CD4-positive, alpha-beta T cell treated with Interleukin-17A for 1 hour (primary cell): ENCODE measurements at places on chromosomes 6 and 20.

DNA sequence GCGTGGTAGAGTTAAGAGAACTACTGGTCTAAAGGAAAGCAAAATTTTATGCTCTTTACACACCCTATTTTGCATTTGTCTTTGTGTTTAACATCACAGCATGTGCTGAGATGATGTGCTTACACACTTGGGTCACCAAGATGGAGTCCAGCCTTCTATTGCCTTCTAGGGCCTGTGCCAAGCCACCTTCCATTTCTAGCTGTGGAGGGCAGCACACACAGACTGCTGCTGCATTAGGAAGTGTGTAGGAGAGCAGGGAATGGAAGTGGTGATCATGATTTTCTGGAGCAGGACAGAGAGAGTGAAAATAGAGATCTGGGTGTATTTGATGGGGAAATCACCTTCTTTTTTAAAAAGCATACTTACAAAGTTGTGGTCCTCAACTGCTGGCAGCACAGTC, 191.6 kb downstream of the SOX4 start:
- no peak for DNase-seq

DNA sequence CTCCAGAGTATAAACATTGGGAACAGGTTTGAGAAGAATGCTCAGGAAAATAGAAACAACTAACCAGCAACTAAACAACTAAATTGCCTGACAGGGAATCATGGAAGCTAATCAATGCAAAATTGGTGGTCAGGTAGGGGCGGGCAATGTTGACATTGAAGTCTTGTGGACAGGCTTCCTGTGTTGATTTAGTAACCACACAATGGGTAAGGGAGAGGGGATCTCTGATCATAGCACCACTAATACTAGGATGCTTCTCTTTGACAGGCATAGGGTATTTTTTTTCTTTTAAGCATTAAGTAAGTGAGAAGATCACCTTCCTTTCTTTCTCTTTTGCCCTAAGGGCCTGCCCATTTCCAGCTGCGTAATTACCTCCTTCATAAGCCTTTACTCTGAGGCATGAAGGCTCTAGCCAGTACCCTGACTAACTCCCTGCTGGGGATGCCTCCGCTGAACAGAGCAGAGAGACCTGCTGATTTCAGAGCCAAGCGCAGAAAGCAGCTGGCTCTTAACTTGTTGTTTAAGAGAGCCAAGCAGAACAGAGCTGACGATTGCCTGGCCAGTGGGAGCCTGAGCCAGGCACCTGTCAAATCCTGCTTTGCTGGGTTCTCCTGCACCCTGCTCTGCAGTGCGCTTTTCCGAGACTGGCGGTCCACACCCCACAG, 118.7 kb downstream of the BMP2 start:
- no peak for DNase-seq

DNA sequence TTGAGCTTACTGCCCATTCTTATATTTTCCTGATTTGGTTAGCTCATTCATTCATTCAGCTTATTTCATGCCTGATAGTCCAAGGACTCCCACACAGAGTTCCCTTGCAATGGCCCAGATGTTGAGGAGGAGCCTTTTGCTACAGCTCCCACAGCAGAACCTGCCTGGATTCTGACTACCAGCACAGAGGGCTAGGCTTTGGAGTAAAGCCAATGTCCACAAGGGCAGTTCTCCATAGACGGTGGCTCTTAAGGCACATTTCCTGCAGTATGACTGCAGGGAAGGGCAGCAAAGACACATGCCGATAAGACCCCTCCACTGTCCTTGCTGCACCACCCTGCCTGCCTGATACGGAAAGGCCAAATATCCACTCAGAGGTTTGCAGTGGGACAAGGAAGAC, 112.3 kb upstream of the SYNDIG1 start:
- no peak for DNase-seq

DNA sequence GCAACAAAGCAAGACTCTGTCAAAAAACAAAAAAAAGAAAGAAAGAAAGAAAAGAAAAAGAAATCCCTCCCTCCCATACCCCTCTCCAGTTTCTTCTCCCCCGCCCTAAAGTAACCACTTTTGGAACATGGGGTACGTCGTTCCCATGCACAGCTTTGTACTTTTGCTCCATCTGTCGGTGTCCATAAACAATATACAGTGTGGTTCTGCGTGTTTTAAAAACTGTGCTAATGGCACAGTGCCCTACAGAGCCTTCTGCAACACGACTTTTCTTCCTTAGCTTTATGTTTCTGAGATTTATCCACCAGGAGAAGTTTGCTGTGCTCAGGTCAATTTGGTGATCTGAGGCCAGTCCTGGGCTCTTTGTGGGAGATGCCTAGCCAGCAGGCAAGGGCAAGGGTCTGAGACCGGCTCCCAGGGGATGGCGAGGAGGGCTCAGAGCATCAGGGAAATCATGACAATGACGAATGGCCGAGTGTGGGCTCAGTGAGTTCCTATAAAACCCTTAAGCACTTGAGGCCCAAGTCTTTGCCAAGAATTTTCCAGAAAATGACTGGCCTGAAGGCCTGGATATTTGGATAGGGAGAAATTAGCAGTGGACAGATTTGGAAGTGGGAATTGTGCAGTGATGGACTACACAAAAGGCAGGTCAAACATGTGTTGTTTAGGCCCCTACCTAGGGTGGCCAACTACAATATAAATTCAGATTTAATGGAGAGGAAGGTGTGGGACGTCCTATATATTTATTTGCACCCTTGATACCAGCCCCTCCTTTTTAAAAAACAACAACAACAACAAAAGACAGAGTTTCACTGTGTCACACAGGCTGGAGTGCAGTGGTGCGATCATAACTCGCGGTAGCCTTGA, 1.9 kb upstream of the BCAS4 start:
- DNase-seq: no peak

DNA sequence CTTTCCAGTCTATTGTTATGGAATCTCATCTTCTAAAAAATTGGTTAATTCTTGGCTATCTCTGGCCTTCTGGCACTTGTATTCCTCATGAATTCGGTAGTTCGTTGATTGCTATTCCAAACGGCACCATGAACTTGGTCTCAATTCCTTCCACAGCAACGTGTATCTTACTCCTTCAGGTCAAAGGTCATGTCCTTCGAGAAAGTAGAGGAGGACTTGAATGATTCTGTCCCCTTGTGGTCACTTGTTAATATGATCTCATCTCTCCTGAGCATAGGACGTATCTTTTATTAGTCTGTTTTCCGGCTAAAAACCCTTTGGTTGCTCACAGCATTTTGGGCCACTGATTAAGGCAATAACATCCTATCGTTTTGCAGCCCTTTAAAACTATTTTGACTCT, 9.4 kb downstream of the TLDC2 start:
- no peak for DNase-seq

DNA sequence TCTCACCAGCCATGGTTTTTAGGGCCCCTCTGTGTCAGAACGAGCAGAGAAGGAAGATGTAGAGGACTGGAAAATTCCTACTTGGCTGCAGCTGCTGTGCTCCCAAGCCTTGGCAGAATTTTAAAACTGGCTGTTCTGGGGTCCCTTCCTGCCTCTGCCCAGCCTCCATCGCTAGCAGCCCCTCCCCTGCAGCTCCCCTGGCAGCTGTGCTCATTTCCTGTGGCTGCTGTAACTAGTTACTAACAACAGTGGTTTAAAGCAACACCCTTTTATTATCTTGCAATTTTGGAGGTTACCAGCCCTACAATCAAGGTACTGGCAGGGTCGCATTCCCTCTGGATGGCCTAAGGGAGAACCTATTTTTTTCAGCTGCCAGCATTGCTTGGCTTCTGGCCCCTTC, 3.7 kb upstream of the CST11 start:
- DNase-seq: peak; percentile 55

DNA sequence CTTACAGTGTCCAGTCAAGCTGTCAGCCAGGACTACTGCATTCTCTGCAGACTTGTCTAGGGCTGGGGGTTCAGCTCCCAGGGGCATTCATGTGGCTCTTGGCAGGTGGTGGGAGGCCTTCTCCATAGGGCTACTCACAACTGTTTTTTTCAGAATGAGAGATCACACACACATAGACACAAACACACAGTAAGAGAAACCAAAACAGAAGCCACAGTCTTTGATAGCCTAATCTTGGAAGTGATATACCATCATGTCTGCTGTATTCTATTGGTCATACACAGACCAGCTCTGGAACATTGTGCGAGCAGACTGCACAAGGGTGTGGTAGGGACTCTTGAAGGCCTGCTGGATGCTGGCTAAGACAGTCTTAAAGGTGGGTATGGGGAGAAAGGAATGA, 13.5 kb downstream of the TMEM170B start:
- DNase-seq: no peak

DNA sequence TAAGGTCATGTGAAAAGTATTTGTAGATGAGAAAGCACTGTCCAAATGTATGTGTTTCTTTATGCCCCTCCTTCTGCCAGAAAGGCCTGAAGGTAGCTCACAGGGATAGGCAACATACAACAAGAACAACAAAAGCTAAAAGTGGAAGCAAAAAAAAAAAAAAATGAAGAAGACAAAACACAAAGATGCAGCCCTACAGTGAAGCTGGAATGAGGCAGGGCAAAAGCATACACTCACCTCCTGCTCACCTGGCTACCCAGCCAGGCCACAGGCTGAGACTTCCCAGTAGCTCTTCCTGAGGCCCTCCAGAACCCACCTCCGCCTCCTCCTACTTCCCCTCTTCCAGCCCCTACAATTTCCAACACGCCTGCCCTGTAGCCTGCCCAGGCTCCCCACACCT, 2.4 kb downstream of the UNC5CL start:
- DNase-seq: no peak

- DNase-seq: no peak
These were observed 173.0 kb downstream of the IBTK start for GRCh38 chr6:82074556-82074955.

DNA sequence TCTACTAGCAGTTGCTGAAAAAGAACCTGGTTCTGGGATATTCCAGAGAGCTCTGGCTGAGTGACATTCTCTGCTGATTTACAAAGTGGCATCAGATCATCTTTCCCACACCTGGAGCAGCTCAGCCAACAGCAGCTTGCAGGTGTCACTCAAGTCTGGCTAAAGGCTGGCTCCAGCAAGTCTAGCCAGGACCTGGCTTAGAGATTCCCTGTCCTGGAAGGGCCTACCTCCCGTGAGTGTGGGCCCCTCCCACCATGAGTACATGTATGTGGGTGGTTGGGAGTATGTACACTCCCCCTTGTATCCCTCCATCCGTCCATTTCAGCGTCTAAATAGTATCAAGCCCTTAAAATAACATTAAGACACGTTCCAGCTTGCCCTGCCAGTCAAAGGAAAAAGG, 539.3 kb upstream of the ID4 start:
- DNase-seq: no peak

DNA sequence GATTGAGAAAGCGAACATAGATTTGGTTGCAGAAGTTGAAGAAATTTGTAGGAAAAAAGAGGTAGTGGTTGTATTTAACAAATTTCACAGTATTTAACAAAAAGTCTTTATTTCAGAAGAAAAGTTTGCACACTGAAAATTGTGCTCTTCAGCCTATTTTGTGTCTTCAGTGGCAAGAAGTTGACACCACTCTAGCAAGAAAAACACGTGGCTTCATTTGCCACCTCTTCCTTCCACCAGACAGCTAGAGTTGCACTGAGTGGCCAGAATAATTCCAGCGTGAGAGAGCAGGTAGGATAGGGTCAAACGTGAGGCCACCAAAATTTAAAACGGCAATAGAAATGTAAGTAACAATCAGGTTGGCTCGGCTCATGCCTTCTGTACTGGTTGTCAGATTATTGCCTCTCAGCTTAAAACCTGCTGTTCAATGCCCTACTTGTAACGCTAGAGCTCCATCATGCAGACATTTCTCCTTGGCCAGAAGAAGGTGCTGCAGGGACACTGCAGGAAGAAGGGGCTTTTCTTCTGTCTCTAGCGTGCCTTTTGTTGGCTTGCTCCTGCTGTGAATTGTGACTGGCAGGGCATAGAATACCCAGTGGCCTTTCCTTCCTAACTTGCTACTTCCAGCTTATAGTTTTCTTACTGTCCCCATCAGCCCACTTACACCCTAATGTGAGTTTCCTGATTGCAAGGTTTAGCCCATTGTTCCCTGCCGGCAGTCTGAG, 12.1 kb downstream of the TRAPPC3L start:
- no peak for DNase-seq

- DNase-seq: no peak
These were observed 45.4 kb downstream of the FIG4 start for GRCh38 chr6:109736273-109737025.

- no peak for DNase-seq
These were observed 43.4 kb downstream of the PTK7 start for GRCh38 chr6:43119482-43119881.

- peak; percentile 34 for DNase-seq
These were observed 21.2 kb downstream of the THEMIS start for GRCh38 chr6:127879685-127880084.

DNA sequence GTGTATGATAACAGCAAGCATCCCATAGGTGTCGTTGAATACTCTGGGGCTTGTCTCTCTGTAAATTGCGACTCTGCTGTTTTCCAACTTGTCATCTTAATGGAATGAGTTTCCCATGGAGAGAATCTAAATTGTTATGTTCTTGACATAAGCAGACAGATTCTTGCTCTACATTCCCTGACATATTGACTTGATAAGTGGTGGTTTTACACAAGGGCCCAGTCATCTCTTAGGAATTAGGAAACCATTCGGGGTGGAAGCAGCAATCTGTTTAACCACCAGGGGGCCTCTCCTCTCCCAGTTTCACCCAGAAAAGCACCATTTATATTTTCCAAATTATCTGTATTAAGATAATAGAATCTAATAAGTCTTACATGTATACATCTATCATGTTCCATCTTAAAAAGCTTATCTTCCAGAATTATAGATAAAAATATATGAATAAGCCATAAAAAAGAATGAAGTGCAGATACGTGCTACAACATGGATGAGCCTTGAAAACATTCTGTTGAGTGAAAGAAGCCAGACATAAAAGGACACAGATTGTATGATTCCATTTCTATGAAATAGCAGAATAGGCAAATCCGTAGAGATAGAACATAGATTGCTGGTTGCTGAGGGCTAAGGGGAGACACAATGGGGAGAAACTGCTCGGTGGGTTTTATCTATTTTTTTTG, 23.1 kb upstream of the MROH8 start:
- peak; percentile 35 for DNase-seq

DNA sequence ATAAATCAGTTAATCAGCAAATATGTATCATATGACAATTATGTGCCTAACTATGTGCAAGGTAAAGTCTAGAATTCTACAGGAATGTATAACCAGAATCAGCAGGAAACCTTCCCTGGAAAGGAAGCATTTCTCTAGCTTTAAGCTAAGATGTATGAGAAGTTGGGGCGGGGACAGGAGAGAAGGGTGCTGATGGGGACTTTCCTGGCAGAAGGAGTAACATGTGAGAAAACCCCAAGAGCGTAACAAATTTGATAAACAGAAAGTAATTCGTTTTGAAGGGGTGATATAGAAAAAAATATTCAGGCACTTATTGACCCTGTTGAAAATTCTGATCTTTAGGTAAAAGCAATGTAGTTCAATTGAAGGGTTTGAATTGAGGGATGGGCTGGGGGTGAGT, 226.1 kb downstream of the KHDRBS2 start:
- DNase-seq: no peak

DNA sequence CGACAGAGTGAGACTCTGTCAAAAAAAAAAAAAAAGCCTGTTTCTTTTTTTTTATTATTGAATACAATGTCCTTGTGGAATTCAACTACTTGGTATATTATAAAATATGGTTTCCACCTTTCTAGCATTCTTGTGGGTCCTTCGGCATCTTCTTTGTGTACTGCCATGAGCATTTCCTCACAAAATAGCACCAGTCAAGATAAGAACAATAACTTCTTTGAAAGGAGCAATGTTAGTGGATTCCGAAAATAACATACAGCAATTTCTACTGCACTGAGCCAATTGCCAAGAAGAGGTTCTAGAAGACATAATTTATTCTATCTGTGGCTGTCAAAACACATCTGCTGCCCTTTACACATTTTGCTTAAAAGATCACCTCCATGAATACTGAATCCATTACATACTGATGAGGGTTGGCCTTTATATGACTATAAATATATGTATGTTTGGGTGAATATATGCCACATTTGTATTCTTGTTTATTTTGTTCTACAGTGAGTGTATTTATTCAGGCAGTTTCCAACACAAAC, 19.1 kb upstream of the SPTLC3 start:
- DNase-seq: no peak
